A673 (cell line): ENCODE measurements at places on chromosomes 6 and 20. TPM values are rescaled to one million over a fixed set of nuclear protein-coding genes. Genes with fewer than 3 reads are reported as not detected.
A peak's percentile ranks its signal among the peaks of the same experiment; 100 is the strongest.

GRCh38 chr20:41748756-41749582 is 130.8 kb upstream of the CHD6 start:
- no peak for DNase-seq

- DNase-seq: peak; percentile 53
These were observed 1.3 kb upstream of the TAF4 start for GRCh38 chr20:62066983-62067433.

DNA sequence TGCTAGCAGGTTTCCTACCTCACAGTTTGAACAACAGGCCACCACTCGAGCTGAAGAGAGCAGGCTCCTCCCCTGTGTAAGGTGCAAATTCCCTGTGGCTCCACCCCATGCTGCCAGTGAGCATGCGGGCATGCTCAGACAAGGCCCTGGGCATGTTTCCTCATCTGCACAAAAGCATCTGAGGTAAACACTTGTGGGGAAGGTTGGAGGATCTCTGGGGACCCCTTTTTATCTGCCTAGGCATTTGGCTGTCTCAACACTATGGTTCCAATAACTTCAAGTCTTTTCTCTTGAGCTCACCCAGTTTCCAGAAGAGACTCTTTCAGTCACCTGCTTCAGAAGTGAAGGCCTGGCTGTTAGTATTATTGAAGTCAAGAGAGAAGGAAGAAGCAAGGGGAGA is 9.4 kb downstream of the C6orf58 start:
- DNase-seq: no peak

DNA sequence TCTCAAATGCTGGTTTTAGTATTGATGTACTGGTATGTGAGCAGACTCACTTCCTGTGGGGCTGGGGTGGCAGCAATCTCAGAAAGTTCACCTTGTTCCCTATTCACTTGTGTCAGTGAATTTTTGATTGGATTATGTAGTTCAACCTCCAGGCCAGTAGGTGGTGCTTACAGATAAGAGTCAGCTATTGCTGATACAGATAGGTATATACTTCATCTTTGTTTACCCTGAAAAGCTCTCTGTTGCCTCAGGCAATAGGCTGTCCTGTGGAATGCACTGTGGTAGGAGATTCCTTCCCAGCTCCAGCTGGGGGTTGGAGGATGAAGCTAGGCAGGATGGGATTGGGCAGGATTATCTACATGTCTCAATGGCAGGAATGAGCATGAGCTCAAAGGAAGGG is 851.2 kb upstream of the EYS start:
- DNase-seq: peak; percentile 19

- DNase-seq: no peak
These were observed 691 bp downstream of the SLC22A7 start for GRCh38 chr6:43298565-43299337.

DNA sequence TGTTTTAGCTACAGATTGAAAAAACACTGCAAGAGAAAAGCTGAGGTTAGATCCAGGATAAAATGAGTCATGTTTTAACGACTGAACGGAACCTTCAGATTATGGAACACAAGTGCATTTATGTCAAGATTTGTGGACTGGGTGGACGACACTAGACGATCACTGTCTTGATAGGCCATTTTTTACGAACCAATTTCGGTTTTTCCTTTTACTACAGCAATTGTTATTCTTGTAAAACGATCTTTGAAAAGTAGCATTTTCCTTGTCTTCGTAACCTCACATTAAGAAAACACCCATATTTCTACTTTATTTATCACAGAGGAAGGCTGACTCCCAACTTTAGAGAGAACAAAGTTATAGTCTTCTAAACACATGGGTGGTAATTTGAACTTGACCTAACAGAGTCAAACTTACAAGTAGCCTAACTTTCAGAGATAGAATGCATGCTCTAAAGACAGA is 294.2 kb upstream of the TCF21 start:
- no peak for DNase-seq

DNA sequence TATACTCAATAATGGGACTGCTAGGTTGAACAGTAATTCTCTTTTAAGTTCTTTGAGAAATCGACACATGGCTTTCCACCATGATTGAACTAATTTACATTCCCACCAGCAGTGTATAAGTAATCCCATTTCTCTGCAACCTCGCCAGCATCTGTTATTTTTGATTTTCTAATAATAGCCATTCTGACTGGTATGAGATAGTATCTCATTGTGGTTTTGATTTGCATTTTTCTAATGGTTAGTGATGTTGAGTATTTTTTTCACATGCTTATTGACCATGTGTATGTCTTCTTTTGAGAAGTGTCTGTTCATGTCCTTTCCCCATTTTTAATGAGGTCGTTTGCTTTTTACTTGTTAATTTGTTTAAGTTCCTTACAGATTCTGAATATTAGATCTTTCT is 66.5 kb downstream of the STK4 start:
- DNase-seq: no peak

- no peak for DNase-seq
These were observed at the start of gene WFDC11 for GRCh38 chr20:45670139-45670538. Gene WFDC11 (minus strand): TSS chr20:45670239. CDS start chr20:45650600, 19,639 bp downstream.

DNA sequence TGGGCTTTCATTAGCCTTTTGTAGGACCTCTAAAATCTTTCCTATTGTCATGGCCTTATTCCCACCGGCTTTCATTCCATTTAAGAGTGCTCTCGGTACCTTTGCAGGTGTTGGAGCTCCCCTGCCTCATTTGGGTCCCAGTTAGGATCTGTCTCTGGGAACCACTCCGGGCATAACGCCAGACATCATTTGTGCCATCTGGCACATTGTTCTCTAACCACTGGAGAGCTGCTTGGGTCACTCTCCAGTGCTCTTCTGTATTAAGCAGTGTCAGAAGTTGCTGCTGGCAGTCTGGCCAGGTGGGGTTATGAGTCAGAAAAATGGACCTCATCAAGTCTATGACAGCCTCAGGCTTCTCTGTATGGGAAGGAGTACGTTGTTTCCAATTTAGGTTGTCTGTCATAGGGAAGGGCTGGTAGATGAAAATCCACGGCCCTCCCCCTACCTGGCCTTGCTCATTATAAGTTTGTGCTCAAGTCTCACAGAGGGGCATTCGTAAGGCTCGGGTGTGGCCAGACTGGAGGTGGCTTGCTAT is 62.9 kb upstream of the MOCS1 start:
- DNase-seq: no peak

GRCh38 chr6:152173321-152173720 is 365.8 kb downstream of the ESR1 start:
- no peak for DNase-seq

DNA sequence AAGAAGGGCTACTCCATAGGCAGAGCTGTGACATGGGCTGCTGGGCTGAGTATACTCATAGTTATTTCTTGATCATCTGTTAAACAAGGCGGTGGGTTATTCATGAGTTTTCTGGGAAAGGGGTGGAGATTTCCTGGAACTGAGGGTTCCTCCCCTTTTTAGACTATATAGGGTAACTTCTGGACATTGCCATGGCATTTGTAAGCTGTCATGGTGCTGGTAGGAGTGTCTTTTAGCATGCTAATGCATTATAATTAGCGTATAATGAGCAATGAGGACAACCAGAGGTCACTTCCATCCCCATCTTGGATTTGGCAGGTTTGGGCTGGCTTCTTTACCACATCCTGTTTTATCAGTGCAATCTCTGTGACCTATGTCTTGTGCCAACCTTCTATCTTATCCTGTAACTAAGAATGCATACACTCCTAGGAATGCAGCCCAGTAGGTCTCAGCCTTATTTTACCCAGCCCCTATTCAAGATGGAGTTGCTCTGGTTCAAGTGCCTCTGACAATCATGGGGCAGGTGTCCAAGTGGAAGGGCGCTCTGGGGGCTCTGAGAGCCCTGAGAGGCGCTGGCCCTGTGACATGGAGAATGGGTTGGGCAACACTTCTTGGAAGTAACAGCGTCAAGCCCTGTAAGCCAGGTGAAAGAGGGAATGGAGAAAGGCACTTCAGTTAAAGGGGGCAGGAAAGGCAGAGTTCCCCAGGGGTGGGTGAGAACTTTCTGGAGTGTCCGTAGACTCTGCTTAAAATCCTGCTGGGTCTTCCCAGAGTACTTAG is 354.2 kb upstream of the SULF2 start:
- DNase-seq: no peak

Gene GRIK2
- total RNA-seq: 62.1 and 65.6 TPM in 2 replicates

Gene INSM1
- total RNA-seq: not detected in 2 replicates

Gene RIPPLY2
- 3.0 and 4.0 TPM in 2 replicates for total RNA-seq

Gene SS18L1
- total RNA-seq: 34.7 and 39.6 TPM in 2 replicates

Gene DLK2
- total RNA-seq: 0.37 and 0.67 TPM in 2 replicates

Gene TMEM200A
- total RNA-seq: 2.0 and 2.3 TPM in 2 replicates
